CD4-positive, alpha-beta memory T cell (primary cell): ENCODE measurements at places on chromosomes 3 and 15. TPM values are rescaled to one million over a fixed set of nuclear protein-coding genes. Genes with fewer than 3 reads are reported as not detected.

DNA sequence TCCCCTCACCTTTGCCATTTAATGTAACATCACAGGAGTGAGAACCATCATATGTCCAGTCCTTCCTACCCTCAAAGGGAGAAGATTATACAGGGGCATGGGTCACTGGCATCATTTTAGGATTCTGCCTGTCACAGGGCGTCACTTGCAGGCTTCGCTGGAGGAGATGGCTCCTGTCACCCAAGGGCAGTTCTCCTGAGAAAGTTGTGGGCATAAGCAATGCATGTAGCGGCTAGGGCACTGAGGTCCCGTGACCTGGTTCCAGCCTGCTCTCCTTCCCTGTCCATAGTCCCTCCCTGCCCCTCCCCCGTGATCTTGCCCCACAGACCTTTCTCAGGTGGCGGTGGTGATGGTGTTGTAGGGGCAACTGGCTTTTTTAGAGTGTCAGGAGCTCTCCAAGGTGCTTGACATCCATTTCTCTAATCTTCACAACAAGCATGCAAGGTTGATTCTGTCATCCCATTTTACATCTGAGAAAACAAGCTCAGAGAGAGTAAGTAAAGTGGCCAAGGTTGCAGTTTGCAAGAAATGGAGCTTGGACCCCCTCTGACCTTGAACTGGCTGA, 241.5 kb upstream of the CTDSPL start:
- no peak for DNase-seq

DNA sequence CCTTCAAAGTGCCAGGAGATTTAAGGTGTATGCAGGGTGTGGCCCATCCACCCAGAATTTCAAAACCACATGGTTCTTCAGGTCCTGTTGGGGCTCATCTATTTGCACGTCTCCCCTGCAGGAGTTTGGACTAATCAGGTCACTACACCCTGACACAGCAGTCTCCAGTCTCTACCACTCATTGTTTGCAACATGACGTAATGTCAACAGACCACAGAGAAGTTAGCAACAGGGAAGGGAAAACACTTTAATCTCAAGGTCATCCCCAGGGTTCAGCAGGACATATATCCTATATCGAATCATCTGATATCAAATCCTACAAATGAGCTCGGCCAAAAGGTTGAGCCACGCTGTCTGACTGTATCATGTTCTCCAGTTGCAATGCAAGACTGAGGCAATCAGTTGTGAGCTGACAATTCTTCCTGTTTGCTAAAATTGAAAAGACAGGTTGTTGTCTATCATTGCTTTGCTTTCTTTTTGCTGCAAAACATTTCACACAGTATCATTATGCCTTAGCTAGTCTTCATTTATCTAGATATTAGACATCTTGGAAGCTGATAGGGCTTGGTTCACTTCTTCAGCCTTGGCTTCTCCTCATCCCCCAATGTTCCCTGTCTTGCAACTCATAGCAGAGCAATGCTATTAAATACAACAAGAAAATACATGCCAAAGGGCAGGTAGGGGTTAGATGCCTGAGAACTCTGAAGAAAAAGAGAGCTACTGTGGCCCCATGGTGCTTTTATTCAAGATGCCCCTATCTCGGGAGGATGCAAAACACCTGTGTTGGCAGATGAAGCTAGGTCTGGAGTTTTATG, 13.4 kb upstream of the LEKR1 start:
- no peak for DNase-seq

Gene PARP15
- polyA plus RNA-seq = 11.9 TPM

DNA sequence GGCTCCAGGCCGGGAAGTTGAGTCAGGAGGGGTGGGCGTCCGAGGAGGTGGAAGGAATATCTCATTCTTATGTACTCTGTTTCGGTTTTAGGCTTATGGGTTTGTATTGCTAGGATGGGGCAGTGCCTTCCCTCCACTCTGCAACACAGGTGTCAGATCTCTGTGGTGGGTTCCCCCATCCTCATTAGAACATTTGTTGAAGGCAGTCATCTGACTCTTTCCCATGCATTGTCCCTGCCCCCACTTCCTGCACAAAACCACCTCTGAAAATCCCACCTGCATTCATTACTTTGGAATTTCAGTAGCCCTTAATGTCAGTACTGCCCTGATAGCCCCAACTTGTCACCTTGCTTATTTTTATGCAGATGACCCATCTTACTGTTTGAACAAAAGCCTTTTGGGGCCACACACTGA, 29.5 kb downstream of the GYG1 start:
- no peak for DNase-seq

DNA sequence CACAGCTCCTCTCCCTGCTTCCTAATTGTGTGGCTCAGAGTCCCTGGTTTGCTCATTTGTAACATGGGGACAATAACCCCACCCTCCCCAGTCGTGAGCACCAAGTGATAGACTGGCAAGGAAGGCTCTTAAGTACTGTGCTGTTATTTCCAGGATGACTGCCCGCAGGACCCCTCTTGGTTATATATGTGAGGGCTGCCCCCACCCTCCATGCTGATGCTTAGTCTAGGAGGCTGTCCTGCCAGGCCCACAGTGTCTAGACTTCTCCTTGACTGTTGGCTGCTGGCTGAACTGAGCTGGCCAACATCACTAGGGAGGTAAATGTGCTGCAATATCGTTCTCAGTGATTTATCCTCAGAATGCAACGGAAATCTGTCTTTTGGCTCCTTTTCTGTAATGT, 45.1 kb downstream of the RAB11A start:
- no peak for DNase-seq

GRCh38 chr15:42143866-42144625, 12.4 kb downstream of the PLA2G4F start:
- no peak for DNase-seq

- DNase-seq = no peak
Observed at GRCh38 chr15:86178845-86179244, 99.2 kb downstream of the AGBL1 start.

Gene NOX5
- not detected for polyA plus RNA-seq

- no peak for DNase-seq
Observed at GRCh38 chr3:194667363-194667762, 4.6 kb downstream of the LSG1 start.

DNA sequence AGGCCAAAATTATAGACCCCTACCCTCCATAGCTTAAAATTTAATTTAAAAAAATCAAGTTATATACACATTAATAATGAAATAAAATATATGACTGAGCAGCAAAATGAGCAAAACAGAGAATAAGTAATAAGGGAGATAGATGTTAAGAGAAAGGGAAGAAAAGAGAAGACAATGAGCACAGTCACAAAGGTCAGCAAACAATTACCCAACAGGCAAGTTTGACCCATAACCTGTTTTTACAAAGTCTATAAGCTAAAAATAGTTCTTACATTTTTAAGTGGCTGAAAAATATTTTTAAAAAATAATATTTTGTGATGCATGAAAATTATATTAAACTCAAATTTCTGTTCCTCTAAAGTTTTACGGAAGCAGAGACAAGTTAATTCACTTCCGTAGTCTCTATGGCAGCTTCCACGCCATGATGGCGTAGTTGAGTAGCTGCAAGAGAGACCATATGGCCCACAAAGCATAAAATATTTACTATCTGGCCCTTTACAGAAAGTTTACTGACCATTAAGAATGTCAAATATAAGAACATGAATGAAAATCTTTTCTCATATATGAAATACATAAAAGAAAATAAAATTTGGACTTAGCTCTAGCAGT, 47.5 kb downstream of the ACAP2 start:
- DNase-seq = no peak

Gene SNAP23
- polyA plus RNA-seq = 92.3 TPM

- DNase-seq = no peak
Observed at GRCh38 chr15:54582863-54583643, 604.8 kb downstream of the UNC13C start.

GRCh38 chr15:73237910-73238309, 130.8 kb downstream of the HCN4 start:
- DNase-seq = no peak

DNA sequence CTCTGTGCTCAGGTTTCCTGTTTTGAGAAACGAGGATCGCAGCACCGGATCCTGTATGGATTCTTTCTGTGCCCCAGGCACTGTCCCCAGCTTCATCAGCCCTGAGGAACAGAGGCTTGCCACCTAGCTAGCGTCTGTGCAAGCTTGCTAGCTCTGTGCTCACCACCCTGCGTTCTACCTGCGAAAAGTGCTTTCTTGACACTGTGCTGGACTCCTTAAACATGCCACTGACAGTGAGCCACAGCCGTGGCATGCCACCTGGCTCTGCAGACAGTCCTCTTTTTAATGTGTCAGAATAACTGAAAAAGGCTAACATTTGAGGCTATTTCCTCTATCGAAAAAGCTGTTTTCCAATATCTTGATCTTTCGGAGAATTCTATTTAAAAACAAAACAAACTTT, 1.4 kb downstream of the PGPEP1L start:
- DNase-seq = no peak

DNA sequence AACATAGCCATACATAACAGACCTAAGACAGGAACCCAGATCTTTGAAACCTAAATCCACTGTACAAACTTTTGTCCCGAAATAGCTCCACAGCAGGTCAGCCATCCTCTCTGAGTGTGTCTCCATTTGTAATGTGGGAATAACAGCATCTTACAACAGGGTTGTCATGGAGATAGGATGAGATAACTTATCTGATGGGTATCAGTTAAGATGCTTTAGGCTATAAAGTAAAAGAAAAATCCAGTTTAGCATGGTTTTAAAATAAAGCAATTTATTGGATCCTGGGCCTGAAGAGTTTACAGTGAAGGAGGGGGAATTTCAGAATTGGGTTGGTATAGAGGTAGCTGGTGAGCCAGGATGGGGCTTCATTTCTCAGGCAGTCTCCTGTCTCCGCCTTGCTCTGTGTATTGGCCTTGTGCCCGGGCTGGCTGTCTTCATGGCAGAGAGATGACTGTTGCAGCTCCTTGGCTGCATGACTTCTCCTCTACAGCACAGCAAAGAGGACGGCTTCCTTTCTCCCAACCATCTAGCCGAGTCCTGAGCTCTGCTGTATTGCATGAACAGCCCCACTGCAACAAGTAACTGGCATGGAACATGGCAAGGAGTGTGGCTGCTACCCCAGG, 131.9 kb upstream of the PROK2 start:
- no peak for DNase-seq

Gene HYAL1
- 0.09 TPM for polyA plus RNA-seq

DNA sequence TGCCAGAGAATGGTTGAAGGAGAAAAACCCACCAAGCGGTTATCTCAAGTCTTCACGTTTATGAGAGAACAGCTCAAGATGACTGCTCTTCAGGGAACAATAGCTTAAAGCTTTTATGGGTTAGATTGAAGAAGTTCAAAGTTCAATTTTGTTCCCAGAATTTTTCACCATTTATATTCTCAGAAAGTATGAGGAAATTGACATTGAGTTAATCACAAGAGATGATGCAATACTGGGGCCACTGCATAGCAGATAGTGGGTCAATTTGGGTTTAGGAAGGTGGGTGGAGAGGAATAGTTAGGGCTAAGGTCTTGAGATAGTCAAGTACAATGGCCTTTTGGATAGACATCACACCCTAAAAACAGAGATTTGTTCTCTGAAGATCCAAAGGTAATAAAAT, 539.3 kb downstream of the SQOR start:
- no peak for DNase-seq

DNA sequence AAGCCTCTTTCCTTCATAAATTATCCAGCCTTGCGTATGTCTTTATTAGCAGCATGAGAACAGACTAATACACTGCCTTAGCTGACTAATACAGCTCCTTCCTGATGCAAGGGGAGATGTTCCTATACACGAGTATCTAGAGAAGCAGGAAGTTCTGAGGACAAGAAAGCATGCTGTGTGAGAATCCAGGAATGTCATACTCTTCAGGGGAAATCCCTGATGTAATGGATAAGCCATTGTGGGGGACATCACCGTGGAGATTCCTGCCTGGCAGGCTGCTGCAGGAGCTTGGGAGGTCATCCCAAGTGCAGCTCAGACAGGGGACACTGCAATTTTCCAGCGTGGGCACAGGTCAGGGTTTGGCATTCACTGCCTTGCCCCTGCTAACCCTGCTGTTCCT, 476.9 kb downstream of the NR2F2 start:
- no peak for DNase-seq

GRCh38 chr3:24683633-24684384, 189.2 kb upstream of the THRB start:
- DNase-seq = no peak

DNA sequence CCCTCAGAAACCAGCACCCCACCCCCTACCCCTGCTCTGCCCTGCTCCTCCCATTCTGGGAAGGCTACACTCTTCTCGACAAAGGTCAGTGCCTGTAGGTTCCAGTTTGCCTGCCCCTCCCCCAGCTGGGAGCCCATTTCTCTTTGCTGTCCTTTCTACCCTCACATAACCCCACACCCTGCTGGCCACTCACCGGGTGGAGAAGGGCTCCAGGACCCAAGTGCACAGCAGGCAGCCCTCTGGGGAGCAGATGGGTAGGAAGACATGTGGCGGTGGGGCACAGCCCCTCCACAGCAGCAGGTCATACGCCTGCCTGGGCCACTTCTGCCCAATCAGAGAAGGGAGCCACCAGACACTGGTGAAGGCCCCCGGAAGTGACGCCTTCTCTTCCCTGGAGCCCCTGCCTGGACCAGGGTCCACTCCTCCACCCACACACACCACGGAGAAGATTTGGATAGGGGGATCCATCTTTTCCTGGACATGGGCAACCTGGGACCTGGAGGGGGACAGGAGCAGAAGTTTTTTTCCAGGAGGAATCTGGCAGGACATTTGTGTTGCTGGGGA, at the start of gene THPO:
Gene THPO, minus strand, starts transcription at position 326 of the 564 bp plus-strand sequence. CDS start 1,948 bp downstream, outside the sequence.
- no peak for DNase-seq

GRCh38 chr15:101288905-101289513, 6.0 kb downstream of the SNRPA1 start:
- DNase-seq = peak; percentile 67

- DNase-seq = no peak
Observed at GRCh38 chr3:122975924-122976293, 51.7 kb downstream of the SEMA5B start.

GRCh38 chr15:48458876-48459275, 127.6 kb downstream of the DUT start:
- DNase-seq = no peak

DNA sequence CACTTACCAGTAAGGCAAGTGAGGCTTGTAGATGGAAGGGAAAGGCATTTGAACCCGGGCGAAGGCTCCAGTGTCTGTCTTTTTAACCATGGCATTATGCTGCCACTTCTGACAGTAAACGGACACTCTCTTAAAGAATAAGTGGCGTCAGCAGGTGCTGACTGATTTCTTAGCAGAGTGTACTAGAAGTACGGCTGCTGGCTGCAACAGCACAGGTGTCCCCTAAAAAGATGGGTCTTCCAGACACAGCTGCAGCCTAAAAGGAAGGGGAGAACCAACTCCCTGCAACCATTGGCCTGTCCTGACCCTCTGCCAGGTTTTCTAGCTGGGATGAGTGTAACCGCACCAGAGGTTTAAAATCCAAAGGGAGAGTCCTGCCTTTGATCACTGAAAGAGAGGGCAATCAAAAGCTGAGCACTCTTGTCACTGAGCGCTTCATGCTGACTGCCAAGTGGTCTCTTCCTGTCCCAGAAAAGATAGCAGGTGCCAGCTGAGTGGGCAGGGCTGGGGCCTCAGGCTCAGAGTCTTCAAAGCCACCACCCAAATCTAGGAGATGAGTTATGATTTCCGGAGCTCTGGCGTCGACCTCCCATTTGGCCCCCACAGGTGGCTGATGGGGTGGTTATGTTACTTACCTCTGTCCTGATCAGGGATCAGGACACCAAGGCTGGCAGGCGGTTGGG, 255.8 kb downstream of the SLCO3A1 start:
- no peak for DNase-seq

GRCh38 chr3:127819086-127819485, 3.2 kb downstream of the MGLL start:
- no peak for DNase-seq
